ENCODE measurements at places on chromosomes 6 and 20.

DNA sequence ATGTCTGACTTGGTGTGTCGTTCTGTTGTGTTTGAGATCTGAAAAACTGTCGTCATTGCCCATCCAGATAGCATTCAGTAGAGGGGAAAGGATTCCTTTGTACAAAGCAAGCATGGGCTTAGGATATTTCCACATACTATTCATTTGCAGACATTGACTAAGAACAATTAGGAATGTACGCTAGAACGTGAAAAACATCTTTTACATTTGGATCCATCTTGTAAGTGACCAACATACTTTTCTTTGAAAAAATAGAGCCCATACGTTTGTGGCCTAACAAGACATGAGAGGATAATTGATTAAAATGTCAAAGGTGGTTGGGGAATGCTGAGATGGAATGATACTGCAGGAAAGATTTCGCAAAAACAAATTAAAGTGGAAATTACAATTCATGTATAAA lies 225.8 kb upstream of the QKI start:
- no peak for DNase-seq

DNA sequence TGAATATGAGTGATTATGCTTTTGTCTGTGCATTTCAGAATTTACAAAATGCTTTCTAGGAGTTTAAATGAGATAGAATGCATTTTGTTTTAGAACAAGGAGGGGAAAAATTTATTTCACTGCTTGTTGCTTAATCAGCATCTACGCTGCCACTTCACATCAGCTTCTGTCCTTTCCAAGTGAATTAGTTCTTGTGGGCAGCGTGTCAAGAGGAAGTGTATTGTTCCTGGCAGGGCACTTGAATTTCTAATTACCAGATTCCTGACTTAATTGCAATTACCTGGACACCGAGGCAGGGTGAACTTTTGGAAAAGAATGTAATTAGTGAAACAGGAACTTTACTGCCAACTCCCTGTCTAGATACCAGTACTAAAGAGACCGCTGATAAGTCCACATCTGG lies 263.5 kb downstream of the TMEM242 start:
- no peak for DNase-seq

GRCh38 chr6:53279293-53279692 lies 69.5 kb downstream of the ELOVL5 start:
- no peak for DNase-seq

- DNase-seq = no peak
These were observed 96.7 kb upstream of the SIRPG start for GRCh38 chr20:1754306-1754705.

DNA sequence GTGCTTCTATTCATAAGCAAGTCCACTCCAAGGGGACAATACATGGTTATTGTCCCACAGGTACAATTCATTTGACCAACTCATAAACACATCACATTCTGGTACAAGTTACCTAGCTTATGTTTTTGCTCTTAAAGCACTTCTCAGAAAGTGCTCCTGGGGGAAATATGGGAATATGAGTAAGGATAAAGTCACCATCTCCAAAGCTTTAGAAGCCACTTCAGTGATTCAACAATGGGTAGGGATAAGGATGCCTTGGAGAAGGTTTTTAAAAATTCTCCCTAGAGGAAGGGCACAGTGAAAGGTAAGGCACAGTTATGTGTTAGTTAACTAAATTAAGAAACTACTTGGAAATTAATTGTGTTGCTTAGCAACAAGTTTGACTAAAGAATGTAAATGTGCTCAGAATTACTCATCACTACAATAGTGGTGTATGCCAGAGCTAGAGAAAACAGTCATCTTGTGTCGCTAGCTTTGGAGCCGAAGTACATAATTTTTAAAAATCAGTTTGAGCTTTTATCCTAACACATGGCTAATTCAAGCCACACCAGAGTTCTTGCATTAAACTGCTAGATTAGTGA lies 39.5 kb upstream of the LAMP5 start:
- DNase-seq = no peak

DNA sequence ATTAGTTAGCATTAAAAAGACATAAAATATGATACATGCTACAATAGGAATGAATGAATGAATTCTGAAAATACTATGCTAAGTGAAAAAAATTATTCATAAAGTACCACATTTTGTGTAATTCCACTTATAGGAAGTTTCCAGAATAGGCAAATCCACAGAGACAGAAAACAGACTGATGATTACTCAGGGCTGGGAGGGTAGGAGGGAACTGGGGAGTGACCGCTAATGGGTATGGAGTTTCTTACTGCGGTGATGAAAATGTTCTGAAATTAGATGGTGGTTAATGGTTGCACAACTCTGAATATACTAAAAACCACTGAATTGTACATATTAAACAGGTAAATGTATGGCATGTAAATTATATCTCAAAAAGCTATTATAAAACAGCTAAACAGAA lies 22.6 kb downstream of the FERMT1 start:
- DNase-seq = no peak

DNA sequence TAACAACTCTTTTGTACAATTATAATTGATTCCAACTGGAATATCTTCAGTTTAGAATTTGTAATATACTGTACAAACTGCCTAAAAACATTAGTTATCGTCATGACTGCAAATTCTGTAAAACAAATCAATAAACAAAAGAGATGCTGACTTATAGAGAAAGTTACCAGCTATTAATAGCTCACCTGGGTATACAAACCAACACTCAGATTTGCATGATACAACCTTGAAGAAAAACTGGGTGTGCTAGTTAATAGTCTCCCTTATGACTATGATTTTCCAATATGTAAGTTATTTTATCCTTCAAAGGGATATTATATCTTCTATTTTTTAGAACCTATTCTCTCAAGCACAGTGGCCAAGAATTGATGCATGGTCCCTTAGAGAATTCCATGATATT lies 698.5 kb downstream of the FRK start:
- no peak for DNase-seq

DNA sequence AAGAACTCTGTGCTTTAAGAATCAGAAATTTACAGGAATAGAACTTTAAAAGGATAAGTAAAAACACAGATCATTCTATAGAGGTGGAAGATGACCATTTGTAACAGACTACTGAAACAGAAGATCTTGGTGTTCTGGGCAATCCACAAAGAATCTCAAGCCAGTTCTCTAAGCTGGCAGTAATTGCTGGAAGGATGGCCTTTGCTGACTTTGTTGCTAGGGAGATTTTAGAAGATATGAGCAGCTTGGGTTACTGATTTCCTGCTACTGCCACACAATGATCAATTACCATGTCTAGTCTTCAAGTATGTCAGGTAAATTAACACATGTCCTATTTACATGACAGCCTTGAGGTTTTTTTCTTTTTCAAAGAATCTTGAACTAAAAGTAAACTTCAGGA lies 31.1 kb downstream of the SNAP91 start:
- DNase-seq = no peak

- DNase-seq = no peak
These were observed 7.9 kb downstream of the SDCBP2 start for GRCh38 chr20:1320902-1321653.

DNA sequence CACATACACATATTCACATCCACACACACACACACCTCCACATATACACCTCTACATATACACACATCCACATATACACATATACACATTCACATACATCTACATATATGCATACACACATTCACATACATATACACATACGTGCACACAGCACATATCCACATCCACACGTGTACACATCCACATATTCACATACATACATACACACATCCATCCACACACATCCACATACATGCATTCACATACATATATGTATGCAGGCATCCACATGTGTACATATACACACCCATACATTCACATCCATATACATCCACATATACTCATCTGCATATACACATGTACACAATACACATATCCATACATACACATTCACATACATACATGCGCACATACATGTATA lies 25.6 kb upstream of the NKX2-2 start:
- DNase-seq = no peak

- DNase-seq = no peak
These were observed 325.2 kb upstream of the NT5E start for GRCh38 chr6:85124472-85125354.

GRCh38 chr20:43006651-43007375 lies 182.9 kb downstream of the PTPRT start:
- no peak for DNase-seq

DNA sequence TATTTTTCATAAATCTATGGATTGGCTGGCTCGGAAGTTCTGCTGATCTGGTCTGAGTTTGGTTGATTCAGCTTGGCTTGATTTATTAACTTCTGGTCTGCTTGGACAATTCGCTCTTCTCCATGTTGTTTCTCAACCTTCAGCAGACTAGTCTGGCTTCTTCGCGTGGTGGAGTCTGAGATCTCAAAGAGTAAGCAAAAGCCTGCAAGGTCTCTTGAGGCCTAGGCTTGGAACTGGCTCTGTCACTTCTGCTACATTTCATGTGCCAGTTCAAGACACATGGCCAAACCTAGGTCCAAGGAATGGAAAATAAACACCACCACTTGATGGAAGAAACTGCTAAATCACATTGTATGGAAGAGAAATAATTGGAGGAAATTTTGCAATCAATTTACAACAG lies 115.1 kb upstream of the JAG1 start:
- DNase-seq = no peak

DNA sequence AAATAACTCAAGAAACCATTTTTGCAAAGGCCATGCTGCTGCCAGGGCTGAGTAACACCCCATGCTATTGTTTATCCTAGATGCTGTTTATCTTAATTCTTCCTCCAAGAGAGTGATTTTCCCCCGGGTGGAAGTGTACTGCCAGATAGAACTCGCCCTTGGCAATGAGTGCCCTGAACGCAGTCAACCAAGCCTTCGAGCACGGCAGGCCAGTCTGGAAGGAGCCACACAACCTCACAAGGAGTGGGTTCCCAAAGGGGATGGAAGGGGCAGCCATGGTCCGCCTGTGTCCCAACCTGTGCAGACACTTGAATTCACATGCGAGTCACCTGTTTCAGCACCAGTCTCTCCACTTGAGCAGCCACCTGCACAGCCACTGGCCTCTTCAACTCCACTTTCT lies 31.9 kb downstream of the PNPLA1 start:
- no peak for DNase-seq

DNA sequence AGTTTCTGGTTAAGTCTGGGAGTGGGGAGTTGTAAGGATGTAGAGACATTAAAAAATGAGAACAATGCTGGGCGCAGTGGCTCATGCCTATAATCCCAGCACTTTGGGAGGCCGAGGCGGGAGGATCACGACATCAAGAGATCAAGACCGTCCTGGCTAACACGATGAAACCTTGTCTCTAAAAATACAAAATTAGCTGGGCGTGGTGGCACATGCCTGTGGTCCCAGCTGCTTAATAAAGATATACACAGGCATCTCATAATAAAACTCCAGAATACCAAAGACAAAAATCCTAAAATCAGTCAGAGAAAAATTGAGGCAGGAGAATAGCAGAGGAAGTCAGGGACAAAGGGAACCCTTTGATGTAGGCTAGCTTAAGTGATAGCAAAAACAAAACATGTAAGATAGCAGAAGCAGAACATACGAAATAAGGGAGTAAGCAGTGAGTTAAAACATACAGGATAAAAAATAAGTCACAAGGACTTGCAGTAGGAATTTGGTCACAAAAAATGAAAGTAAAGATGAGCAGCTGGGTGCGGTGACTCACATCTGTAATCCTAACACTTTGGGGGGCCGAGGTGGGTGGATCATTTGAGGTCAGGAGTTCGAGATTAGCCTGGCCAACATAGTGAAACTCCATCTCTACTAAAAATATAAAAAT lies 23.6 kb downstream of the DDX43 start:
- DNase-seq = no peak
